Skeletal muscle cell (primary cell): ENCODE measurements at places on chromosomes 3 and 15.

- no peak for DNase-seq
These were observed 3.2 kb downstream of the PFKFB4 start for GRCh38 chr3:48553361-48553760.

- DNase-seq: no peak
These were observed 4.3 kb downstream of the CADM2 start for GRCh38 chr3:84963137-84963536.

GRCh38 chr3:128573707-128574162 is 76.9 kb downstream of the RPN1 start:
- DNase-seq: no peak

GRCh38 chr3:159929171-159930141 is 59.2 kb upstream of the IL12A start:
- peak; percentile 73 for DNase-seq

DNA sequence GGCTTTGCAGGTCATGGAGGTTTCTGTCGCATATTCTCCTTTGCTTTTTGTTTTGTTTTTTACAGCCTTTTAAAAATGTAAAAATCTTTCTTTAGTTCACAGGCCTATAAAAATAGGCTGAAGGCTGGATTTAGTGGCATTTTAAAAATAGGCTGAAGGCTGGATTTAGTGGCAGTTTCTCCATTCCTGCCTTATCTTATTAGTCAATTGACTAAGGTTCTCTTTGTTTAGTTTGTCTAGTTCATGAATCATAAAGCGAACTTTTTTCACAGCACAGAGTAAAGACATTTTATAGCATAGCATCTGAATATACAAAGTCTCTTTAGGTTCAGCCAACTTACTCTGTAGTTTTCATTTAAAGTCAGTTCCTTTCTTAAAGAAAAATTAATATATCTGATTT is 31.4 kb downstream of the AP4E1 start:
- DNase-seq: no peak

GRCh38 chr3:122893754-122894668 is 99.1 kb downstream of the SLC49A4 start:
- DNase-seq: no peak

DNA sequence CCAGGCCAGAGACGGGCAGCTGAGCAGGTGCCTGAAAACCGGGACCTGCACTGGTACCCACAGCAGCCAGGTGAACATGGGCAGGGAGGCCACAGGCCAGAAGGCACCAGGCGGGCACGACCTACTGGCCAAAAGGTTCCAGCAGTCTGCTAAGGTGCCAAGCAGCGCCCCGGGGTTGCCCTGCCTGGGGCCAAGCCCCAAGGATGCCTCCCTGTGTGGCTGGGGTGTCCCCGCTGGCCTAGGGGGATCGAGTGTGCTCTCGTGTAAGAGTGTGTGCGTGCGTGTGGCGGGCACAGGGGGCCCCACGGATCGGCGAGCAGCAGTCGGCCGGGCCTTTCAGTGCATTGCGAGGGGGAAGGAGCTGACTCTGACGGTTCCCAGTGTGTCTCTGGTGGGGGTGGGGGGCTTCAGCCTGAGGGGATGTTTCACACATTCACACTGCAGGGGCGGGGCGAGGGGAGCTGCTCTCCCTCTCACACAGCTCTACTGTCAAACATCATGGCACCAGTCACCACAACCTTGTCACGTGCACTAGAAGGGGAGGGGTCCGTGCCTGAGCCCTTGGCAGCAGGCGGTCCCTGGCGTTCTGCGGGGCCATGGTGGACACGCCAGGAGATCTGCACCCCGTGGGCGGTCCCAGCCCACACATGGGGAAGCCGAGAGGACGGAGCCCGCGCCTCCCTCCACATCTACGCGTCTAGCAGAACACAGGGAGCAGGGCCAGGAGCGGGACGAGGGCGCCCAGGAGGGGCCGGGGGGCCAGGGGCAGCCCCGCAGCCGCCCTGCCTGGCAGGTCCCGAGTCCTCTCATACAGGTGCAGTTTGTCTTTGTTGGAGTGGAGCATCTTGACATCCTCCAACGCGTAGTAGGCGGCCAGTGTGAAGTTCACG is 44.5 kb downstream of the RGMA start:
- DNase-seq: no peak

DNA sequence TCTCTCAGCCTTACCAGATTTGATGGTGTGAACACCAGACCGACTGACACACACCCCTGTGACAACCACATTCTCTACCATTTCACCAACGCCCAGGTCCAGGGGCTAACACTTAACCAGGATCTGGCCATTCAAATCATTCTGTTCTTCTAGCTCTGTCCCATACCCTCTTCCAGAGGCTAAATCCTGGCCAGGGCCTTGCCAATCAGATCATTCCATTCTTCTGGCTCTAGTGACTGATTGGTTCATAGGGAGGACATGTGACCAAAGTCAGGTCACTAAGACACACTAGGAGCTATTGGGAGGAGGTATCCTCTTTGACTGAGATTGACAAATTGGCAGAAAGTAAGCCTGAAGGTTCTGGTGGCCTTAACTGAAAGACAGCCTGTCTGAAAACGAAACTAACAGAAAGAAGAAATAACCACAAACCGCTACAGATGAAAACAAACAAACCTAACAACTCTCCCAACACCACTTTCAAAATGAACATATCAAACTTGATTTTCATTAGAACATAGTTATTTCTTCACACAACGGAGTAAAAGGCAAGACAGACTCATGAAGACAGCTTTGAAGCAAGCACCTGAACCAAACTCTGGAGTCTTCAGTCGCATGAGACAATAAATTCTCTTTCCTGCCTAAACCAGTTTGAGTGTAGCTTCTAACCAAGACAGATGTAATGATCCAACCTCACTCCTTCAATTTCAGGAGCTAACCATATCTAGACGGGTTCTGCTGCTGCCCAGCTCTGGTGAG is 68.5 kb downstream of the TRANK1 start:
- DNase-seq: no peak

DNA sequence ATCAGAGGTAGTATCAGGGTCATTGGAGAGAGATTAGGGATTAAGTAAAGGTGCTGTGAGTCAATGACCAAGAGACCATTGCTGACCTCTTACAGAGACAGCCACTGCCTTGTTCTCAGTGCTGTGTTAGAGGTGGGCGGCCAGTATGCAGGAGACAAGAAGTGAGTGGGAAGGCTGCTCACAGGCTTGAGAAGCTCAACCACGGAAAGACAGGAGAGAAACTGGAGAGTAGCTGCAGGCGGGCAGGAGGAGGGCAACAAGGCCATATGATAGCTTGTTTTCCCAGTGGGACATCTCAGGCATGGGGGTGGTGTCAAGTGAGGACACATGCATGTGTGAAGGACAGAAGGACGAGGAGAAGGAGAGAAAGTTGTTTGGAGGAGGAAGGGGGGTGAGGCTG is 237.3 kb downstream of the PDCD6IP start:
- no peak for DNase-seq

DNA sequence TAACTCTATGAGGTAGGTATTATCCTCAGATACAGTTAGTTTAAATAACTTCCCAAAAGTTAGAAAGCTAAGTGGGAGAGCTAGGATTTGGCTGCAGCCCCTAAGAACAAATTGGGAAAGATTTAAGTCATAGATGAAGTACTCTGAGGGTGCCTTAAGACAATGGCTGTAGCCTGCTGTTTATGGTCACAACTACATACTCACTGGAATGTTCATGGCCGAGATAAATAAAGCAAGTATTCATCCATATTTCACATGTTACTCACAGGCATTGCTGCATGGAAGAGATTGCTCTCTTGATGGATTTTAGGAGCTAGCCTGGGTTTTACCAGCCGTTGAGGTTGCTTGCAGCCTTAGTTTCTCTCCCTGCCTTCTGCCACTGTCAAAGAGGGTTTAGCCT is 145.0 kb downstream of the CMSS1 start:
- DNase-seq: peak; percentile 56

DNA sequence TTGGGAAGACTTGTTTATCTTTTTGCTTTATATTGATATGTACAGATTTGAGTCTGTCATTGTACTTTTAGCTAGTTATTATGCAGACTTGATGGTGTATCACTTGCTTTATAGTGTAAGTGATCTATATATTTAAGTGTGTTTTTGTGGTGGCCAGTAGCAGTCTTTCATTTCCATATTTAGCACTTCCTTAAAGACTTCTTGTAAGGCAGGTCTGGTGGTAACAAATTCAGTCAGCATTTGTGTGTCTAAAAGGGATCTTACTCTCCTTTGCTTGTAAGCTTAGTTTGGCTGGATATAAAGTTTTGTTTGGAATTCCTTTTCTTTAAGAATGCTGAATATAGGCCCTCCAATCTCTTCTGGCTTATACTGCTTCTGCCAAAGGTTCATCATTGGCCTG is 322.5 kb upstream of the EPHA6 start:
- DNase-seq: no peak

GRCh38 chr3:141457624-141458236 is 29.1 kb upstream of the RASA2 start:
- DNase-seq: no peak

DNA sequence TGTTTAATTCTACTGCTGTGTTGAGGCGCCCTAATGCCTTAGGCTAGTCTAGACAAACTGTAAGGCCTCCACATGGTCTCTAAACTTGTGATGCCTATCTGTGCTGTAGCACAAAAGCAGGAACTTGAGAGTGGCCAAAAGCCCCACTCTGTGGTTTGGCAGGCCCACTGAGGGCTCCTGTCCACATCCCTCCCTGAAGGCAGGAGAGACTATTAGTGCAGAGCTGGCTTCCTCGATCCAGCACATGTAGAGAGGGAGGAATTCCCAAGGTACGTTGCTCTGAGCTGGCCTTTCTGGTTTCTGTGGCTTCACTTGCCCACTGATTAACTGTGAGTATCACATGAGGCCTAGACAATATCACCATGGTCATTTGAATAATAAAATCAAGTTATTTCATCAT is 90.6 kb downstream of the POLR2M start:
- no peak for DNase-seq

DNA sequence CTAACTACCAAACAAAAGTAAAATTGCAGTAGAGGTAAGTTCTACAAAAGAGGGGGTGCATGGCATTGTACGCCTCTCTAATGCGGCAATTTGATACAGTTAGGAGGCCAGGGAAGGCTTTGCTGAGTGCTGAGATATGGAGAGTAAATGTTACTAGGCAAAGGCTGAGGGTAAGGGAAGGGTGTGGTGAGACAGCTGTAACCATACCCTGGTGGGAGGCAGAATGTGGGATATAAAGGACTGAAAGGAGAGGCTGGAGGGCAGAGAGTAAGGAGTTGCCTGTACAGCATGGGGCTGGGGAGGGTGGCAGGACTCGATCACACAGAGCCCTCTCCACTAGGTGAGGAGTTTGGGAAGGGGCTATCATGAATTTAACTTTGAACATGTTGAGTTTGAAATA is 106.3 kb downstream of the PDCD6IP start:
- no peak for DNase-seq

DNA sequence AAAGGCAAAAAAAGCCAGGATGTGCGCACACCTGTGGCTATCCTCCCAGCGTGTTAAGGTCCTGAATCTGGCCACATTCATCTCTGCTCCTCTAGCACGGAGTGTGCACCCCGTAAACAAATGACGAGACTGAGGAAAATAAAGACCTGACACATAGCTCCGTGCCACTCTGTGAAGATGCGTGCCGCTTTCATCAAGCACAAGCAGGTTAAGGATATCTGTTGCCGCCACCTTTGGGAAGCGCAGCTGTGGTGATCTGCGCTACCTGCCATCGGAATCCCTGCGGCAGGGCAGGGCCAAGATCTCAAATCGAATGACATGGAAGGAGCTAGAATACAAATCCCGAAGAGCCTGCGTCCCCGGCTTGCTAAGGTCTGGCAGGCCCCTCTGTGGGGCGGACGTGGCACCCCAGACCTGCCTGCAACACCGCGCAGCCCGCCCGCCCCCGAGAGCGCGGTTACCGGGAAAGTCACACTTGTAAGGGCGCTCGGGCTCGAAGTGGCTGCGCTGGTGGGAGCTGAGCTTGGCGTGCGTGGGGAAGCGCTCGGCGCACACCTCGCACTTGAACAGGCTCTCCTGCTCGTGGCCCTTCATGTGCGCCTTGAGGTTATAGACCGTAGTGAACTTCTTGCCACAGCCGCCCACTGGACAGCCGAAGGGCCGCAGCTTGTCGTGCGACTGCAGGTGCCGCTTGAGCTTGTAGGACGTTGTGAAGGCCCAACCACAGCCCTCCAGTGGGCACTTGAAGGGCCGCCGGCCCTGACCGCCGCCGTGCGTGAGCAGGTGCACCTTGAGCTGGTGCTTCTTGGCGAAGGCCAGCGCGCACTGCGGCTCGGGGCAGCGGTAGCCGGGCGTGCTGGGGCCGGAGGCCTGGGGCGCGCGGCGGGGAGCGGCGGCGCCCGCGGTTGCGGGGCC is 936 bp downstream of the ZXDC start:
- no peak for DNase-seq

DNA sequence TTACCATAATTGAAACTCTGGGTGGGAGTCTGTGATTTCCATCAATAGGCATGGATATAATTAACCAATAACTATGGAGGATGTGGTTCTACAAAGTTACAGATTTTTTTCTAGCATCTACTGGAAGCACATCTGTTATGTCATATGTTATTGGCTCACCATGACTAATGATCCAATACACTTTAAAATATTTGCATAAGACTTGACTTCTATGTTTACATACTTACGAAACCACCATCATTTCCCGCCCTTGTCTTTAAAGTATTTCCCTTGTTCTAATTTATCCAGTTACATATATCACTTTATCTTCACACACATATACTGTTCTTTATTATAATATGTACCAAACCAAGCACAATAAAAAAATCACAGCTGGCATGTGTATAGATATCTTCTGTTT is 380.3 kb upstream of the CBLB start:
- DNase-seq: peak; percentile 58

DNA sequence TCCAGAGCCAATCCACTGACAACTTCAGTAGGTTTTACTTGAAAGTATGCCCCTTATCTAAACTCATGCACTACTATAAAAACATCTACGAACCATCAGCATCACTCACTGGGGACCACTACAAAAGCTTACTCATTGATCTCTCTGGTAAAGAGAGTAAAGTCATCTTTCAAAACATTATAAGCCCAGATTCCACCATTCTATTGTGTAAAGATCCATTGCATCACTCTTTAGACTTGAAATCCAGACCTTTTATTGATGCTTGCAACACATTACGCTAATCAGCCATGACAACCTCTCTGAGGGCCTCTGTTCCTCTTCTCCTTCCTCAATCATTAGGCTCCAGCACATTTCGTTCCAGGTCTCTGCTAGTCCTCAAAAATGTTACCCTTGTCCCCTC is 248.9 kb upstream of the WNT5A start:
- DNase-seq: peak; percentile 63

GRCh38 chr3:171175741-171176234 is 149.3 kb upstream of the SLC2A2 start:
- DNase-seq: no peak

GRCh38 chr3:71469138-71469435 is 114.4 kb downstream of the FOXP1 start:
- no peak for DNase-seq
